ENCODE measurements at places on chromosomes 7 and 10.
A peak's percentile ranks its signal among the peaks of the same experiment; 100 is the strongest.

DNA sequence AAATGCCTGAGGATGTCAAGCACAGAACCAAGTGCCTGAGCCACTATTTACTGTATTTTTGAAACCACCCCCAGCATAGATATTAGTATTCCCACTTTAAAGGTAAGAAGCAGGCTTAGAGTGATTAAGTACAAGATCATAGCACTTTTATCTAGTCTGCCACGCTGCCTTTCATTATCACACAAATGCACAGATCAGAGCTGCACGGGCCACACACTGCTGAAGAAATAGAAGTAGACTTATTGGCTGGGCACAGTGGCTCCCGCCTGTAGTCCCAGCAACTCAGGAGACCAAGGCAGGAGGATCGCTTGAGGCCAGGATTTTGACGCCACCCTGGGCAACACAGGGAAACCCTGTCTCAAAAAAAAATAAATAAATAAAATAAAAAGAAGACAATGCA lies 38.2 kb downstream of the NCAPG2 start:
- no peak for DNase-seq

DNA sequence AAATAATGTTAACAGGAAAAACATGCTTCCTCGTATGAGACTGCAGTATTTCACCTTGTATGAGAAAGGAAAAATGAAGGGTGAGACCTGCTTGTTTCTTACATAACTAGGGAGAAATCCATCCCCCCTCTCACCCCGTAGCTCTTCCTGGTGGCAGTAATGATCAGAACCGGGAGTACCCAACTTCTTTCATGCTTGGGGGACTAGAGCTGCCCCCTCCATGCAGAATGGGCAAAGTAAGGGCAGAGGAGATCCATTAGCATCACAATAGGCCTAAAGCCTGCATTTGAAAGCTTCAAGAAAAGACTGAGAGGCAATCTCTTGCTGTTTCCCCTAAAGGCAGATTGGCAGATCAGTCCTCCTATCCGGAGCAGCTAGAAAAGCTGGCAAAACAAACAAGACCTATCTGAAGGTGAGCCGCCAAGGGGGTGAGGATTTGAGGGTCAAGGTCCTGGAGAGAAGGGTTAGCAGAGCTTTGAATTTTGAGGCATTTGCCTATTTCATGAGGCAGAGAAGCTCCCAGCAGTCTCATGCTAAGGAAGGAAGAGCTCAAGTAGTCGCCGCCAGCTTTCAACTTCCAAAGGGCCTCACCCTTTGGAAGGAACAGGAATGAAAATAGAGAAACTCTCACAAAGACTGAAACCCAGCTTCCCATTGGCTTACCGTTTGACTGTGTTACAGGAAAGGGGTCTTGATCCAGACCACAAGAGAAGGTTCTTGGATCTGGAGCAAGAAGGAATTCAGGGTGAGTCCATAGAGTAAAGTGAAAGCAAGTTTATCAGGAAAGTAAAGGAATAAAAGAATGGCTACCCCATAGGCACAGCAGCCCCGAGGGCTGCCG lies 36.2 kb downstream of the BAG3 start:
- peak; percentile 62 for DNase-seq

GRCh38 chr7:30921540-30922401 lies 10.1 kb downstream of the AQP1 start:
- no peak for DNase-seq

- DNase-seq, result no peak
Observed at GRCh38 chr7:140044251-140044650, 18.5 kb downstream of the PARP12 start.

GRCh38 chr7:48101352-48101751 lies 12.3 kb downstream of the UPP1 start:
- DNase-seq, result no peak

DNA sequence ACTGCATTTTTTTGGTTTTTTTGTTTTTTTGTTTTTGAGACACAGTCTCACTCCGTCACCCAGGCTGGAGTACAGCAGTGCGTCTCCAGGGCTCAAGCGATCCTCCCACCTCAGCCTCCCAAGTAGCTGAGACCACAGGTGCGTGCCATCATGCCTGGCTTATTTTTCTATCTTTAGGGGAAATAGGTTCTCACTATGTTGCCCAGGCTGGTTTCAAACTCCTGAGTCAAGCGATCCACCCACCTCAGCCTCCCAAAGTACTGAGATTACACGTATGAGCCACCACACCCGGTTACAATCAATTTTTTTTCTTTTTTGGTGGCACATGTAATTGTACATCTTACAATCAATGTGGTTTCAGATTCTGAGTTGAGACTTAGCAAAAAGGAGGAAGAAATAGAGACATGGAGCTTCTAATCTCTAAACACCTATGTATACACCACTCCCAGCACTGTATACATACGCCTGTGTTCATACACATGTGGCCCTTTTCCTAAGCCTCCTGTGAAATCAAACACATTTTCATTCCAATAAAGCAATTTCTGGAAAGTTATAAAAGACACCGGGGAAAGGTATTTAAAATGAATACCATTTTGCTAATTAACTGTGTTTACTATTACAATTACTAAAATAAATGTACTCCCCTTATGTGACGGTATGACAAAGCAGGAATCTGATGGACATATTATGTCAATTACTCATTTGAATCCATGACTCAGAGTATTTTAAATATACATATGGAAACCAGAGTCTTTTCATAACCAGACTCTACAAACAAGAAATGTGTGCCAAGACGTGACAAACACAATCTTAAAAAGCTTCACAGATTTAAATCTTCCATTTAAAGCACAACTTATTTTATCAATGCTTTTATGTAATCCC lies 40.9 kb downstream of the SMURF1 start:
- peak; percentile 48 for DNase-seq

- no peak for DNase-seq
Observed at GRCh38 chr10:19576576-19576975, 239.7 kb upstream of the PLXDC2 start.
